Thyroid gland (tissue), 4 donors: ENCODE measurements at places on chromosomes 13 and 19.

- DNase-seq, result no peak
These were observed 447.5 kb upstream of the ATXN8OS start for GRCh38 chr13:69660155-69660554.

DNA sequence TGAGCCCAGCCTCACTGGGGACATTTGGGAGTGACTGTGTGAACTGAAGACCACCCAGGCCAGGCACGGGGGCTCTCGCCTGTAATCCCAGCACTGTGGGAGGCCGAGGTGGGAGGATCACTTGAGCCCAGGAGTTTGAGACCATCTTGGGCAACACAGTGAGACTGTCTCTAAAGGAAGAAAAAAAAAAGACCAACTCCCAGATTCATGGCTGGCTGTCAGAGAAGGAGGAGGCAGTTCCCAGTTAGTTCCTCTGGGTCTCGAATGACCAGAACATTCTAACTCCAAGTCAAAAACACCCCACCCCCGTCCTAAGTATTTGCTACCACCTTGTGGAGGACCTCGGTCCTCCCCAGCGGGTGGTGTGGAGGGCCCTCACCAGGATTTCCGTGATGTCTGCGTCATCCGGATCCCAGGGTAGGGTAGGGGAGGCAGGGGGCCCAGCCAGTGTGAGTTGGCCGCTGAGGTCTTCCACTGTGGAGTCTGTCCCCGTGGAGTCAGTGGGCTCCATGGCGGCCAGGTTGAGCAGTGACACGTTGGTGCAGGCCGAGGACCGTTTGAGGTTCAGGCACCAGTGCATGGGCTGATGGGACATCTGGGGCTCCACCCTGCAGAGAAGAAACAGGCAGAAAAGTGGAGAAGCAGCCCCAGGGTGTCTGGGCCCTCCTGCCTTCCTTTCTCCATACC, 1.3 kb downstream of the TSKS start:
- DNase-seq, result no peak

- peak; percentile 74 for DNase-seq
These were observed 21.0 kb upstream of the ZNF43 start for GRCh38 chr19:21856773-21857514.

DNA sequence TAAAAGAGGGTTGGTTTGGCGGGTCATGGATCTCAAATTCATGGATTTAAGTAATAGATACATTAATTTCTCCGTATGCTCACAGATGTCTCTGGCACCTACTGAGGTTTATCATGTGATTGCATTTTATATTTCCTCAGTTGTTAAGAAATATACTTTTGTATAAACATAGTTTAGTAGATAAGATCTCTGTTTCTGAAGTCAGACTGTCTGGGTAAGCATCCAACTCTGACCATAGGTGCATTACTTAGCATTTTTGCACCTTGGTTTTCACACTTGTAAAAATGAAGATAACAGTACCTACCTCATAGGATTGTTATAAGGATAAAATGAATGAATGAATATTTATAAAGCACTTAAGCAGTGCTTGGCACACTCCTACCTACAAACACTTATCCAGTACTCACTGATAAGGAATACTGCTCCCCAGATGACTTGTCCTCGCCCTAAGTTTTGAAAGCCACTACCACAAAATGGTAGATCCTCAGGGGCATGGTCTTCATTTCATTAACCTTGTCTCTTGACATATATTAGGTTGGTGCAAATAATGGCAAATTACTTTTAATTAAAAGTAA, 26.5 kb downstream of the COMMD6 start:
- DNase-seq, result no peak
